CD4-positive, alpha-beta memory T cell (primary cell): ENCODE measurements at places on chromosomes 13 and 19. TPM values are rescaled to one million over a fixed set of nuclear protein-coding genes. Genes with fewer than 3 reads are reported as not detected.

ZNF468 gene
- polyA plus RNA-seq, result 24.9 TPM

ZNF723 gene
- polyA plus RNA-seq, result not detected

MCOLN1 gene
- 8.0 TPM for polyA plus RNA-seq

ALOX5AP gene
- 377 TPM for polyA plus RNA-seq

B3GLCT gene
- 10.2 TPM for polyA plus RNA-seq

KLK2 gene
- not detected for polyA plus RNA-seq

CADM4 gene
- polyA plus RNA-seq, result not detected

PCP2 gene
- polyA plus RNA-seq, result 1.2 TPM

INSL3 gene
- 1.0 TPM for polyA plus RNA-seq

SAMD1 gene
- polyA plus RNA-seq, result 0.16 TPM

CGB1 gene
- not detected for polyA plus RNA-seq

MAMSTR gene
- polyA plus RNA-seq, result 0.73 TPM

SLC25A42 gene
- 11.3 TPM for polyA plus RNA-seq

CEACAM1 gene
- polyA plus RNA-seq, result 5.5 TPM

TNFSF13B gene
- polyA plus RNA-seq, result 44.8 TPM

LRG1 gene
- 0.17 TPM for polyA plus RNA-seq

PSMC4 gene
- polyA plus RNA-seq, result 135 TPM

FFAR3 gene
- polyA plus RNA-seq, result not detected
